Vagina (tissue), 2 donors: ENCODE measurements at places on chromosomes 4 and X.

- no peak for DNase-seq
Measured at GRCh38 chrX:13533726-13534125, 35.7 kb upstream of the EGFL6 start.

- no peak for DNase-seq
Measured at GRCh38 chr4:87882321-87882720, 49.6 kb downstream of the MEPE start.

DNA sequence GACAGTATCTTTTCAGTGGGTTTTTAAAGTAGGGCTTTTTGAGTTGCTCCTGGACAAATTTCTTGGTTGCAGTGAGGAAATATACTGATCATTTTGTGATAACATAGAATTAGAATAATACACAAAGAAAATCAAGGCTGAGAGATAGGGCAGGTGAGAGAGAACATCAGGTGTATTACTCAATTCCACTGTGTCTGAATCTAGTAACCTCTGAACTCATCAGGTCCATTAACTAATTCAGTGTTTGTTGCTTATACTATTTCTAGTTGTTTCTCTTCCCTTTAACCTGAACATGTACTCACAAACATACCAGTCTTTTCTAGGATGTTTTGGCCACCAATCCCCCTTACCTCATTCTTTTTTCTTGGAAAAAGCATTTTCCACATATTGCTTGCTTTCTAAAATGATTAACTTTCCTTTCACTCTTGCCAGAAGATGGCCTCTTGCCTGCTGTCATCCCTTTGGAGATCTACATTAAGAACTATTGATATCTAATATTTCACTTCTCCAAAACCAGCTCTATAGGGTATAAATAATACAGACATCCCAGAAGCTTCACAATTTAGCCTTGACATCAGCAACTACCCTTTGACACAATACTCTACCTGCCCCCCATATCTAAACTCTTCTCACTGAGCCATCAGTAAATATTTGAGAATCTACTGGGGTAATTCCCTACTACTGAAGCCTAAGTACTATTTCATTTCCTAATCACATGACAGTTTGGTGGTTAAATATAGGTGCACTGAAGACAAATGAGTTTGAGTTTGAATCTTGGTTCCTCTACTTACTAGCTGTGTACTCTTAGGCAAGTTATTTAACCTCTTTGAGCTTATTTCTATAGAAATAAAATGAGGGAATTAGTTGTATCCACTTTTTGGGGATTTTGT is 470.8 kb upstream of the IGFBP7 start:
- DNase-seq = no peak

DNA sequence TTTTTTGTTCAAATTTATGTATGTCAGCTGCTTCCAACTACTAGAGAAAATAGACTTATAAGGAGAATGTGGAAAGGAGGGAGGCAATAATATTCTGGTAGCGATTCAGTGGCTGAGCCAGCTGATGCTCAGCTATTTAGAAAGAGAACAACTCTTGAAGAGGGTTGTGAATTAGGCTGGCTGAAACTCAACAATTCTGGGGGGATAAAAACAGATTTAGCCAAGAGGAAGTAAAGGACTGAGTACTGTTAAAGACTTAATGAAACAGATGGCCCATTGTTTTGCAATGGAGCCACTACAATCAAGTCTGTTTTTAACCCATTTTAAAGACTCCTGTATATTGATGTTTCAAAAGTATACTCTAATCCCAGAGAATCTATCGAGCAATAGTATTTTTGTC is 1058.9 kb downstream of the C4orf33 start:
- no peak for DNase-seq

DNA sequence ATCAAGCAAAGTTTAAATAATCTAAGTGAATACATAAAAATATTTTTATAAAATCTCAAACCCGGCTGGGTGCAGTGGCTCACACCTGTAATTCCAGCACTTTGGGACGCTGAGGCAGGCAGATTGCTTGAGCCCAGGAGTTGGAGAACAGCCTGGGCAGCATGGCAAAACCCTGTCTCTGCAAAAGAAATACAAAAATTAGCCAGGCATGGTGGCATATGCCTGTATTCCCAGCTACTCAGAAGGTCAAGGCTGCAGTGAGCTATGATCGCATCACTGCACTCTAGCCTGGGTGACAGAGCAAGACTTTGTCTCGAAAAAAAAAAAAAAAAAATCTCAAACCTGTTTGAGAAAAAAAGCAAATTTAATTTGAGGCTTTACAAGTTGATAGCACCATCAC is 96.9 kb upstream of the GPR34 start:
- DNase-seq = no peak

- DNase-seq = no peak
Measured at GRCh38 chr4:155687380-155687982, 20.8 kb downstream of the GUCY1A1 start.

DNA sequence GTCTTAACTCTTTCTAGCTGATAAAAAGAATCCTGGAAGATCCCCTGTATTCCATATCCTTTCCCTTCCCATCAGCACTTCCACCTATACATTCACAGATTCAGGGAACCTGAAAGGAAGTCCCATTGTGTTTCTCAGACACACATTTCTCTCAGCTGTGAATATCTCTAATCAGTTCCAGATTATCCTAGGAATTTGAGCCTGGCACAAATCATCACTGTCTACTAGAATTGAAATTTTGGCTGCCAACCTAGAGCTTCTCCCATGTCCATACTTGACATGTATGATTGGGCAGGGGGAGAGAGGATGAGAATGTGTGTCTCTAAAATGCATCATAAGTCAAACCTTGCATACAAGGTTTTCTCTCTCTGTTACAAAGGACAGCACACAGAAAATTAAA is 53.1 kb downstream of the NDST3 start:
- DNase-seq = no peak

- no peak for DNase-seq
Measured at GRCh38 chr4:10701161-10701560, 16.6 kb upstream of the CLNK start.

DNA sequence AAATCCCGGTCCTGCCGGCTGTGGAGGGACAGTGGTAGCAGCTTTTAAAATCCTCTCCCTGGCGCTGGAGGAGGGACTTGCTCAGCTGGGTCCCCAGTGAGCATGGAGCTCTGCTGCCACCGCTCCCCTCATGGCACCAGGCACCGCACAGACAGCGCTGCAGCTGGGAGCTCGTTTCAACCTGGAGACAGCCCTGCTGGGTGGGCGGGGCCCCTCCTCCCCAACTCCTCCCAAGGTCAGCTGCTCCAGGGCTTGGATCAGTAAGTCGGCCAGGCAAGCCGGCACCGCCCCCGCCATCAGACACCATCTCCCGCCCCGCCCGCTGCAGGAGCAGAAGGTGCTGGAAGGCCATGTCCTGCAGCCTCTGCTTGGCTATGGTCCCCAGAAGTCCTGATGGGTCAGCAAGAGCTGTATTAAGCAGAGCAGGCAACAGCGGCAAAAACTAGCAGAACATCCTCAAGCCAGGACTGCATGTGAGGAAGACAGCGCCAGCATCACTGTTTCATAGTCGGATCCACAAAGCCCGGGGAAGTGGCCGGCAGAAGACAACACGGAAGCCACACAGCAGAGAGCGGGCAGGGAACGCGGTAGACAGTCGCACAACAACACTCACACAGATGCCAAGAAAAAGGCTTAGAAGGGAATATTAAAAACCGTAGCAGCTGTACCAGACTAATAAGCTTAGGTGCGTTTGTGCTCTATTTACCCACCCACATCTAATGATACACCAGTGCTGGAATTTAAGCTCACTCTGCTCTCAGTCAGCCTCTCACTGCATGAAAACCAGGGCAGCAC is 16.2 kb downstream of the ZFYVE28 start:
- DNase-seq = no peak

GRCh38 chr4:19130866-19131265 is 1109.3 kb upstream of the LCORL start:
- no peak for DNase-seq

- no peak for DNase-seq
Measured at GRCh38 chr4:70948665-70949260, 44.7 kb upstream of the DCK start.

GRCh38 chr4:4320528-4320927 is 30.5 kb downstream of the ZBTB49 start:
- DNase-seq = no peak

DNA sequence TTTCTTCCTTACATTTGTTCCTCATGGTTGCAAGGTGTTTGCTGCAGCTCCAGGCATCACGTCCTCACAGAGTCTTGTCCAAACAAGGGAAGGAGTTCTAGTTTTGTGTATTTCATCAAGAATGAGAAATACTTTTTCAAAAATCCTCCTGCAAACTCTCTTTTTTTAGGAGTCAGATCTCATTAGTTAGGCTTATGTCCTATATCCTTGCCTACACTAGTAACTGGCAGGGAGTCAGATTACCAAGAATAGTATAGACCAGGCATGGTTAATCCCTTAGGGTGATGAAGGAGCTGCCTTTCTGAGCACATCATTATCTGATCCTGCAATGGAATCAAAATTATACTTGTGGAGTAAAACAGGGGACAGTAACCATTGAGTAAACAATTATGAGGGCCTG is 160.4 kb downstream of the SHROOM3 start:
- DNase-seq = no peak

DNA sequence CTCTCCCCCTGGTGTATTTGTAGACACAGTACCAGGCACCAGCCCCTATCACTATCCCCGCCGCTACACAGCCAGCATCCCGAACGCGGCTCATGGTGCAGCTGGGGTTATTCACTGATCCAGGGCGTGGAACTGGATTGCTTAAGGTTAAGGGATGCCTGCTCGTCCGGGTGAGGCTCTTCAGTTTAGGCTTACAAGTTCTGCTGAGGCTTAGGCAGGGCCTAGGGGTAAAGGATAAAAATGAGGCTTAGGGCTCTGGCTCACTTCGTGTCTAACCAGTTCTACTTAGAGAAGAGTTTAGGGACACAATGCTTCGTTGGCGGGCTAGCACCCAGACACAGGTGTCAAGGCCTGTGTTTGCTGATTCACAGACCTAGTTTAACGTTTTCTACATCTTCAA is 2.2 kb downstream of the ARMCX2 start:
- DNase-seq = no peak

- no peak for DNase-seq
Measured at GRCh38 chr4:14132301-14132700, 504.8 kb upstream of the BOD1L1 start.

GRCh38 chrX:133307094-133307493 is 88.9 kb upstream of the TFDP3 start:
- DNase-seq = no peak

DNA sequence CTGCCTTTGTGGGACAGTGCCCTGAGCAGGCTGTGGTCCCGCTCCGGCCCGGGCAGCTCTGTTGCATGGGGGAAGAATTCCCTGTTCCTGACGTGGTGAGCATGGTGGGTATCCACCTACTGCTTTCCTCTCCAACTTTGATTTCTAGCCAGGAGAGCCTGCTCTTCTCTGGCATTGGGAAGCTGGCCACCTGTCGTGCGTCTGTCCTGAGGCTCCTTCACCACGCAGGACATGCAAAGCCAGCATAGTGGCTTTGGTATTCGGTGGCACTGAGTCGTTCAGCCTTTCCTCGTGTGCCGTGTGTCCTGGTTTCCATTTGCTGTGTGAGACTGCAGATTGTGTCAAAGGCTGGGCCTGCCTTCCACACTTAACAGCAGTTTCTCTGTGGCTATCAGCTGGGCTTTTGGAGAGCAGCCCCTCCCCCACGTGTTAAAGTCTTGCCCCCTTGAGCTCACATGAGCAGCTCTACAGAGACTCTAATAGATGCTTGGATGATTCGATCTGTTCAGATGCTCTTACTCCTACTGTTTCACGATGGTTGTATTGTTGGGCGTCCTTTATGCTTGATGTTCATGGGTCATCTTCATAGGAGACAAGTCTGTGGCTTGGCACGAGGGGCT is 46.3 kb upstream of the CLCN4 start:
- DNase-seq = no peak

DNA sequence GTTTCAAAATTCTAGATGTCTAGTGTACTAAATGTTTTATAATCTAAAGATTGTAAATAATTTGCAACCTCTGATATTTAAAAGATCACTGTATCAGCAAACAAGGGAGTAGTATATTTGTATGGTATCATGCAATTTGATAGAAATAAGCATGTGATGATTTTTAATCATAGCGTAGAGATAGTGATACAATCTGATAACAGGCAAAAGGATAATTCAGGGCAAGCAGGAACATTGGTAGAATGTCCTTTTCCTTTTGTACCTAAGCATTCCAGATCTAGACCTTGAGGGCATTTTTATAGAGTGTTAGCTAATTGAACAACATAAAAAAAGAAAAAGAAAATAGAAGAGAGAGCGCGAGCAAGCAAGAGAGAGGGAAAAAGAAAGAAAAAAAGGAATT is 1.4 kb downstream of the ANK2 start:
- no peak for DNase-seq

DNA sequence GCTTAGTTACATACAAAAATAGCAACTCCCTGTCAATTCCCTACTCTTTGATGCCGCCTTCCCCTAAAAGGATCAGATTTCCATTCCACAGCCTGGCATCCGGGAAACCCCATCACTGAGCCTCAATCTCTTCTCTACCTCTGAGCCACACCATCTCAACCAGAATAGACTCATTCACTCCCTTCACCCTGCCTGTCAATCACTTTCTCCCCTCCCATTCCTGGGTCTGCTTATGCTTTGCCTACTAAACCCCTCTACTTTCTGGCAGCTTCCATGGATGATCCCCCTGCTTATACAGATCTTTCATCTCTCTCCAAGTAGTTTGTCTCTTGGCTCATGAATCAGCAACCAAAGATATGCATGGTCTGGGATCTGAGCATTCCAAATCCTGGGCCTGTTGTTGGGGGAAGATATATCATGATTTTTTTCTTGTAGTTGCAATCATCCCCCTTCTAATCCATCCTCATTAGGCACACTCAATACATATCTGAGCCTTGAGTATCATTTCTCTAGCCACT is 2.6 kb downstream of the AMER1 start:
- no peak for DNase-seq

- no peak for DNase-seq
Measured at GRCh38 chrX:107729558-107730297, 45.9 kb downstream of the TSC22D3 start.

GRCh38 chrX:1673337-1673736 is 58.5 kb downstream of the ASMT start:
- no peak for DNase-seq

GRCh38 chrX:93673869-93674271 is at the start of gene FAM133A:
TSS of gene FAM133A (plus strand) at chrX:93674206. CDS start at chrX:93709420, 35,214 bp downstream.
- no peak for DNase-seq

GRCh38 chr4:165302658-165303057 is 24.8 kb upstream of the MSMO1 start:
- no peak for DNase-seq

- no peak for DNase-seq
Measured at GRCh38 chrX:123882391-123882790, 22.5 kb downstream of the XIAP start.

GRCh38 chr4:177401658-177402273 is 40.5 kb downstream of the AGA start:
- DNase-seq = no peak

DNA sequence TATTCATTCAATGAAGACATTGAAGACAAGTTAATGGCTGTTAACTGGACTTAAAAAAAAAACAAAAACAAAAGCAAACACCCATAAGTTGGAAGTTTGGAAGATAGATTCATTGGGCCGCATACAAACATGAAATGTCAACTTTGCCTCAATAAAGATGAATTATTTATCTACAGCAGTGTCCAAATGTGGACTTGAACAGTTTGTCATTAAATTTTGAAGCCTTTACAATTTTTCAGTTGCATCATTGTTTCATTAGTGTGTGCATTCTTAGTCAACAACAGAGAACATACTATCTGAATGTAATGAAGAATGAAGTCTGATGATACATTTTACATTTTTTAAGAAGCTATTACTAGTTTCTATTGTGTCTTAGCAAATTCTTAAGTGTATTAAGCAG is 152.1 kb downstream of the SLIT2 start:
- no peak for DNase-seq

- no peak for DNase-seq
Measured at GRCh38 chrX:30538271-30538670, 39.3 kb downstream of the TASL start.

- DNase-seq = no peak
Measured at GRCh38 chrX:72624194-72624593, 51.6 kb upstream of the HDAC8 start.
